Prostate gland (tissue), 2 donors: ENCODE measurements at places on chromosomes 5 and 9. TPM values are rescaled to one million over a fixed set of nuclear protein-coding genes. Genes with fewer than 3 reads are reported as not detected.

- H3K27ac ChIP-seq = no peak overlapping the region
- DNase-seq = no peak
- no peaks in the 10 kb centered on the region for H3K4me1 ChIP-seq
- no peak overlapping the region for H3K4me3 ChIP-seq
These were observed 412.7 kb upstream of the BRINP1 start for GRCh38 chr9:119781886-119782285.

Gene OCLN
- 26.8 TPM for total RNA-seq

Gene TDRD7
- 9.3 TPM for total RNA-seq

Gene HTR4
- 2.1 TPM for total RNA-seq

DNA sequence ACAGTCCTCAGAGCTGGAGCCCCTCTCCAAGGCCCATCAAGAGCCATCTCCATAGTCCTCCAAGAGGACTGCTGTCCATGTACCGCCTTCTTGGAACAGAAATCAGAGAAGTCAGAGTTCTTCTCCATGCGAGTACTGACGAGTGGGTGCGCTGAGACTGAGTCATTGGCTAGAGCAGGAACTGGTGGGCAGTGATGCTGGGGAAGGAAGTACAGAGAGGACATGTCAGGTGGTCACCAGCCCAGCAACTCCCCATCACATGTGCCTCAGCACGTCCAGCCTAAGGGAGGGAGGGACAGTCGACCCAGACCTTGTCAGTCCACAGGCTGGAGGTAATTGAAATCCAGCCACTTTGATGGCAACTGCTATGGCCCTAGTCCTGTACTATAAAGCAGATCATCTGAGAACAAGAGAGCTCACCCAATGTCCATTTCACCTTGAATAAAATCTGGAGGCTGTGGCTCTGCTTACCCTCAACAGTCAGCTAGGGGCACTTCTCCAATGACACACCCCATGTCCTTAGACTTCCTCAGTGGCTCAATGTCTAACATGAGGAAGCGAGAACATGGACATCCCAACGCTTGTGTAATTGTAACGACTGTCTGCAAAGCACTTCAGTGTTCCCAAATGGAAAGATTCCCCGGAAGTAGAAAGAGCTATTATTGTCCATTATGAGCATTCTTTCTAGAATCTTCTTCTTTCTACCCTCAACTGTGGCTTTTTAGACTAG is 15.0 kb upstream of the FBP1 start:
- H3K36me3 ChIP-seq = no peaks in the 10 kb centered on the region
- H3K4me3 ChIP-seq = no peak overlapping the region
- no peaks in the 10 kb centered on the region for H3K4me1 ChIP-seq
- no peak for DNase-seq
- no peak overlapping the region for H3K27ac ChIP-seq

- no peak for DNase-seq
- no peak overlapping the region for H3K27ac ChIP-seq
- H3K4me1 ChIP-seq = no peaks in the 10 kb centered on the region
- no peak overlapping the region for H3K4me3 ChIP-seq
- no peaks in the 10 kb centered on the region for H3K36me3 ChIP-seq
These were observed 166.4 kb upstream of the OTULINL start for GRCh38 chr5:14415024-14415697.

Gene BTNL9
- total RNA-seq = 11.7 TPM

Gene PCDHA4
- total RNA-seq = 2.3 TPM

- no peak overlapping the region for H3K4me3 ChIP-seq
- H3K4me1 ChIP-seq = no peaks in the 10 kb centered on the region
- DNase-seq = no peak
These were observed 35.5 kb downstream of the TTC1 start for GRCh38 chr5:160044391-160044804.

- H3K27me3 ChIP-seq = no peaks in the 10 kb centered on the region
- H3K36me3 ChIP-seq = peaks cover 10% of the 10 kb centered on the region
- no peak overlapping the region for H3K27ac ChIP-seq
- DNase-seq = no peak
- H3K4me1 ChIP-seq = no peaks in the 10 kb centered on the region
- no peak overlapping the region for H3K4me3 ChIP-seq
These were observed 15.4 kb upstream of the PHF2 start for GRCh38 chr9:93560991-93561390.

Gene OR13C3
- total RNA-seq = not detected

Gene CD14
- total RNA-seq = 22.9 TPM

Gene PCDHA5
- total RNA-seq = 0.14 TPM

DNA sequence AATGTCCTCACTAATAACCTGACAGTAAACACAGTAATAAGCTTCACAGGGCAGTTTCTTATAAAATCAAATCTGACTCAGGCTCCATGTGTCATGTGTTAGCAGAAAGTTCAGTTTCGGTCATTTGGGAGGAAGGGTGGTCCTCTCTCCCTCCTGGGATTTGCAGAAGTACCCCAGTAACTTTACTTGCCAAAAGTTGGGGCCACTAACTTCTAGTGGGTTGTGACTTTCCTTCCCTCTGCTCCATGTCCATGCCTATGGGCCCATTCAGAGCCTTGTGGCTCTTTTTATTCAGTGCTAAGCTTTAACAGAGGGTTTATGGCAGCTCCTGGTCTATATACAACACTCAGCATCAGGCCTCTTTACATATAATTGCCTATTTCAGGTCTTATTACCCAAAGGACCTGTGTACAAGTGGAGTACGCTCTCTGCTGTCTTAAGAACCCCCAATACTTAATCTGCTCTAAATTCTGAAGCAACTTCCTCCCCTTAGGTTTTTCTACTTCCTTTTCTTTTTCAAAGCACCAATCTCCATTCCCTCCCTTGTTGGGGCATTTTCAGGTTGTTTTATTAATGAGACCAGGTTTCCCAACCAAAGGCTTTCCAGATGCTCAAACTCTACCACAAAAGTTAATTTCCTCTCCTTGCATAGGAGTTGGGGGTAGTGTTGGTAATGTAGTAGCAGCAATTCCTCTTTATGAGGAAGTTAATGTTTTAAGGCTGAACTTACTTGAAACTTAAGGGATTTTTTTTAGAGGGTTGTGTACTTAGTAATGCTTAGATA is 107.7 kb downstream of the CCDC192 start:
- H3K36me3 ChIP-seq = no peaks in the 10 kb centered on the region
- no peak for DNase-seq
- no peak overlapping the region for H3K27ac ChIP-seq
- no peak overlapping the region for H3K4me3 ChIP-seq

GRCh38 chr5:124706729-124707361 is 39.6 kb downstream of the ZNF608 start:
- H3K27ac ChIP-seq = no peak overlapping the region
- H3K4me1 ChIP-seq = no peaks in the 10 kb centered on the region
- H3K4me3 ChIP-seq = no peak overlapping the region
- no peaks in the 10 kb centered on the region for H3K27me3 ChIP-seq
- DNase-seq = no peak
- no peaks in the 10 kb centered on the region for H3K36me3 ChIP-seq

DNA sequence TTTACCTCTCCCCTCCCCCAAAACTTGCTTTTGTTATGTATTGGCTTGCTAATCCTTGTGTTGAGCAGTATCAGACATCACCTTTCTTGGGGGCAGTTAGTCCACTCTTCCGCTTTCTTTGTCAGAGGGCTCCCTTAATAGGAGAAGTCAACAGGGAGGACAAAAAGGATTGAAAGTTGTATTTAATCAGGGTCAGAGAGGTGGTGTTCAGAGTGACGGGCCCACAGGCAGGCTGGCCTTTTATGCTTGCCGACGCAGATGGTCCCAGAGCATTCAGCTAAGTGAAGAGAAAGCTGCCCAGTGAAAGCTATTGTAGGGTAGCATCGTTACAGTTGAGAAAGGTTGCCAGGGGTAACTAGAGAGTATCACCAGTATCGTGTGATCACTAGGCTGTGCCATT is 131.1 kb downstream of the ZCCHC7 start:
- H3K27me3 ChIP-seq = no peaks in the 10 kb centered on the region
- no peaks in the 10 kb centered on the region for H3K36me3 ChIP-seq
- no peak overlapping the region for H3K4me3 ChIP-seq
- DNase-seq = no peak
- no peaks in the 10 kb centered on the region for H3K4me1 ChIP-seq
- no peak overlapping the region for H3K27ac ChIP-seq

DNA sequence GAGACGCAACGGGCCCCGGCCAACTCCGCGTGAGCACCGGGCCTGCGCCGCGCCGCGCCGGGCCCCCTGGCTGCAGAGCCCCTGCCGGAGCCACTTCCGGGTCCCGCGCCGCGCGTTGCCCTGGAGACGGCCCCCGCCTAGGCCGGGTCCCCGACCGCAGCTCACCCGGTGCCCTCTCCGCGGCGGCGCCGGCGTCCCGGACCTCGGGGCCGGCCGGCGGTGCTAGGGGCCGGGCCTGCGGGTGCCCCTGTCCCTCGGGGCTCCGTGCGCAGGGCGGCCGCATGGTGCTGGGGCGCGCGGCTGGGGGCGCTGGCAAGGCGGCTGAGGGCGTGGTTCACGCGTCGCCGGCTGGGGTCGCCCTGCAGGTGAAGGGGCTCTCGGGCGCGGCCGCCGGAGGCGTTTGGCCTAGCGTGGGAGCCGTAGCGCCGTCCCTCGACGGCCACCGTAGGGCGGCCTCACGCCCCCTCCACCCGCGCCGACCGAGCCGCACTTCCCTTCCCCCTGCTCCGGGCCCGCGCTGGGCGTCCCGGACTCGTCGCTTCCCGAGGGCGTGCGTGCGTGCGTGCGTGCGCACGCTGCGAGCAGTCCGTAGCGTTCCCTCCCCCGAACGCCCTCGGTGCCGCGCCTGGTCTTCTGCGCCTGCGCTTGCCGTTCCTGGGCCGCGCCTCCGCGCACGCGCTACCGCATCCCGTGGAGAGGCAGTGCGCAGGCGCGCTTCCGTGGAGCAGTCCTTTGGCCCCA is at the start of gene TMEM250:
Gene TMEM250 (minus strand): TSS at position 556 of the 741 bp plus-strand sequence. CDS start 1,975 bp downstream, outside the sequence.
- H3K27ac ChIP-seq = peak within 1 kb of the TSS; percentile 88
- DNase-seq = peak; percentile 92
- H3K4me3 ChIP-seq = peak within 1 kb of the TSS; percentile 90
- H3K36me3 ChIP-seq = peaks cover 9% of the 10 kb centered on the region
- H3K4me1 ChIP-seq = no peaks in the 10 kb centered on the region

- no peak overlapping the region for H3K4me3 ChIP-seq
- no peaks in the 10 kb centered on the region for H3K36me3 ChIP-seq
- DNase-seq = no peak
- no peak overlapping the region for H3K27ac ChIP-seq
These were observed 94.8 kb downstream of the SLC1A3 start for GRCh38 chr5:36701085-36701698.

- H3K36me3 ChIP-seq = no peaks in the 10 kb centered on the region
- no peaks in the 10 kb centered on the region for H3K27me3 ChIP-seq
- DNase-seq = no peak
- no peak overlapping the region for H3K27ac ChIP-seq
- H3K4me1 ChIP-seq = no peaks in the 10 kb centered on the region
These were observed 176.8 kb downstream of the MAT2B start for GRCh38 chr5:163682234-163682633.

Gene ZBED3
- total RNA-seq = 25.3 TPM

DNA sequence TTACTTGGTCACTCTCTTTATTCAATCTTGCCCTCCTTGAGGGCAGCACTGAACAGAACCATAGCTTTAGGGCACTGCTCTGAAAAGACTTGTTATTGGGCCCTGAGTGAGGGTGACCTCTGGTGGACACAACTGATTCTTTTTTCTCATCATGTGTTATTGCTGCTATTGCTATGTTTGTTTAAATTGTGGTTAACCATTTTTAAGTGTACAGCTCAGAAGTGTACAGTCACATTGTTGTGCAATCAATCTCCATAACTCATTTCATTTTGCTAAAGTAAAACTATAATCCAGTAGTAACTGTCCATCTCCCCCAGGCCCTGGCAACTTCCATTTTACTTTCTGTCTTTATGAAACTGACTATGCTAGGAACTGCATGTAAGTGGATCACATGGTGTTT is 351.1 kb upstream of the RIOK2 start:
- no peaks in the 10 kb centered on the region for H3K36me3 ChIP-seq
- no peak overlapping the region for H3K4me3 ChIP-seq
- no peaks in the 10 kb centered on the region for H3K27me3 ChIP-seq
- H3K27ac ChIP-seq = no peak overlapping the region
- H3K4me1 ChIP-seq = no peaks in the 10 kb centered on the region
- DNase-seq = peak; percentile 20

DNA sequence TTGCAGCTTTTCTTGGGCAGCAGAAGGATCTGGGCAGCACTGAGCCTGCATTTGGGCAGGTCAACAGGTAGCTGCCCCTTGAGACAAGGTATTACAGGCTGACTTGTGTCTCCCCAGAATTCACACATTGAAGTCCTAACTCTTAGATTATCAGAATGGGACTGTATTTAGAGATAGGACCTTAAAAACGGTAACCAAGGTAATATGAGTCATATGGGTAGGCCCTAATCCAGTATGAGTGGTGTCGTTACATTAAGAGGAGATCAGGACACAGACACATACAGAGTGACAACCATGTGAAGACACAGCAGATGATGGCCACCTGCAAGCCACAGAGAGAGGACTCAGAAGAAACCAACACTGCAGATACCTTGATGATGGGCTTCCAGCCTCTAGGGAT is 3.2 kb downstream of the C1QTNF2 start:
- no peak for DNase-seq
- H3K27me3 ChIP-seq = no peaks in the 10 kb centered on the region
- H3K4me3 ChIP-seq = no peak overlapping the region
- no peaks in the 10 kb centered on the region for H3K4me1 ChIP-seq
- H3K27ac ChIP-seq = no peak overlapping the region

DNA sequence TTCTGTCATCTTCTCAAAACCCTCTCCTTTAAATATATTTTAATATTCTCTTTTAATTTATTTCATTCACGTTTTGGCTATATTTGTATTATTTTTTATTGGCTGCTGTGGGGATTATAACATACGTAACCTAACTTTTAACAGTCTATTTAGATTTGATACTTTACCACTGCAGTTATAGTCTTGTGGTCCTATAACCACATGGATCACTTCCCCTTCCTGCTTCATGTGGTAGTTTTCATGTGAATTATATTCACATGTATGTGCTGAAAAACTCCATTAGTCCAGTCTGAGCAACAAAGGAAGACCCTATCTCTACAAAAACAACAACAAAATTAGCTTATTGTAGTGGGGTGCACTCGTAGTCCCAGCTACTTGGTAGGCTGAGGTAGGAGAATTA is 34.3 kb downstream of the CENPP start:
- no peaks in the 10 kb centered on the region for H3K27me3 ChIP-seq
- no peak for DNase-seq
- no peak overlapping the region for H3K4me3 ChIP-seq
- H3K36me3 ChIP-seq = no peaks in the 10 kb centered on the region
- H3K4me1 ChIP-seq = no peaks in the 10 kb centered on the region

GRCh38 chr9:93954434-93955061 is 607 bp downstream of the BARX1 start:
- no peak overlapping the region for H3K4me3 ChIP-seq
- peaks cover 10% of the 10 kb centered on the region for H3K4me1 ChIP-seq
- H3K27me3 ChIP-seq = peaks cover 73% of the 10 kb centered on the region
- no peaks in the 10 kb centered on the region for H3K36me3 ChIP-seq
- H3K27ac ChIP-seq = no peak overlapping the region

Gene ALDOB
- not detected for total RNA-seq

GRCh38 chr5:67679184-67679841 is 482.7 kb upstream of the CD180 start:
- H3K27me3 ChIP-seq = no peaks in the 10 kb centered on the region
- DNase-seq = no peak
- no peaks in the 10 kb centered on the region for H3K4me1 ChIP-seq
- no peaks in the 10 kb centered on the region for H3K36me3 ChIP-seq

- no peak for DNase-seq
- H3K27ac ChIP-seq = no peak overlapping the region
- no peaks in the 10 kb centered on the region for H3K4me1 ChIP-seq
- no peak overlapping the region for H3K4me3 ChIP-seq
- H3K36me3 ChIP-seq = no peaks in the 10 kb centered on the region
These were observed 262.5 kb upstream of the CHD1 start for GRCh38 chr5:99191206-99191745.

- no peak for DNase-seq
- H3K27ac ChIP-seq = no peak overlapping the region
- no peak overlapping the region for H3K4me3 ChIP-seq
These were observed 111.8 kb upstream of the TLE1 start for GRCh38 chr9:81801190-81801589.
